ENCODE measurements at places on chromosomes 7 and 10.
A peak's percentile ranks its signal among the peaks of the same experiment; 100 is the strongest.

GRCh38 chr7:1053816-1054370, 9.5 kb downstream of the GPR146 start:
- DNase-seq: no peak

DNA sequence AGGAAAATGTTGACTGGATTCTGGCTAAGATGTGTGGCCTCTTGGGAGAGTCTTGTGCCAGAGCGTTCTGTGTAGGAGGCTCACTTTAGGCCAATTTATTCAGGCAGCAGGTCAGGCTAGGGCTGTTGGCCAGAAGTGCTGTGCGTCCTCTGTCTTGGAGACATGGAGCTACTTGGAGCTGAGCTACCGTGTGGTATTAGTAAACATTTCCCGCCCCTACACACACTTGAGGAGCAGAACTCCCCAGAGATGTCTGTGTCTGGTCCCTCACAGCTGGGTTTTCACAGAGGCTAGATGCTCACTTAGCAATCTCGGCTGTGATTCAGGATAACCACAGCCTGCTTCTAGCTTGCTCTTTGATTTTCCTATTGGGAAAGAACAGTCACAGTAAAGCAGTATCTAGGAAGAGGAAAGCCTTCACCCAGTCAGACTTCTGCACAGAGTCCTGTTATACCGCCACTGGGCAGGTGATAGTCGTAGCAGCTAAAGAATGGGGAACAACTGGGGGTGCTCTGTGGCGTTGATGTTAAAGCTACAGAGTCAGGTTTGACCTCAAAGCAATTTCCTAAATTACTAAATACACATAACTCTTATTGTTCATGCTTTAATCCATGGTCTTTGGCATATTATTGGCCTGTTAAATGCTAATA, 86.7 kb downstream of the MDFIC start:
- no peak for DNase-seq

- no peak for DNase-seq
Measured at GRCh38 chr7:106744563-106745091, 83.7 kb upstream of the CCDC71L start.

DNA sequence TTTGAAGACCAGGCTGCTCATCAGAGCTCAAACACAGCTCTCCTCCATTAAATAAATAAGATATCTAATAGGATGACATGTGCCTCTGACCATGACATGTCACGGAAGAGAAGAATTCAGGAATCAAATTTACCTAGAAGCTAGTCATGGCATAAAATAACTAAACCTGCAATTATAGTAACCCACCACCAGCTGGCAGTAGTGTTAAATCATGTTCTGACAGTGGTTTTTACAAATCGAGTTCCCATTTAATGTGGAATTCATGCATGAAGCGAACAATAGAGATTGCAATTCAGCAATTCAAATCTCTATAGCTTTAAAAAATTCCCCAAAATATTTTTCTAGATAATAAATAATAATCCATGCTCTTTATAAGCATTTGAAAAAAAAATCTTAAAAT, 74.6 kb upstream of the IKZF1 start:
- no peak for DNase-seq

DNA sequence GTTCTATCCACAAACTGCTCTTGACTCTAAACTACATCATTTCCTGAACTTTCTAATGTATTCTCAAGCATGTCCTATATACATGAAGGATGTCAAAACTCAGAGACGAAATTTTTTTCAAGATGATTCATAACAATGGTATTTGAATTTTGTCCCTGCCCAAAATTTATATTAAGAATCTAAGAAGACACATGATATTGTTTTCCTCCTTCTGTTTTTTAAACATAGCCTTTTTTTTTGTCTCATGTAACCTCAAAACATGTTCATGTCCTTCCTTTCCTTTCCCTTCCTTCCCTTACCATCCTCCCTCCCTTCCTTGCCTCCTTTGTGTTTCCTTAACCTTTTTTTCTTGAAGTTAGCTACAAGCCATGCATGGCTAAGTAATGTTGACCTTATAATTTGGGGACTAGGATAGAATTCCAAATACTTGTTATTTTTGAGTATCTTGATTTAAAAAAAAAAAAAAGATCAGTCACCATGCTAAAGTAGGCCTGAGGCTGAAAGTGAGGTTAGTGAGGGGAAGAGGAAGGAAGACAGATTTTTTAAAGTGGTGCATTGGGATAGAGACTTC, 163.0 kb downstream of the SUGCT start:
- DNase-seq: no peak

GRCh38 chr10:67926951-67927350, 42.5 kb downstream of the SIRT1 start:
- no peak for DNase-seq

- DNase-seq: peak; percentile 84
Measured at GRCh38 chr7:98281757-98282606, 496 bp downstream of the BRI3 start.

DNA sequence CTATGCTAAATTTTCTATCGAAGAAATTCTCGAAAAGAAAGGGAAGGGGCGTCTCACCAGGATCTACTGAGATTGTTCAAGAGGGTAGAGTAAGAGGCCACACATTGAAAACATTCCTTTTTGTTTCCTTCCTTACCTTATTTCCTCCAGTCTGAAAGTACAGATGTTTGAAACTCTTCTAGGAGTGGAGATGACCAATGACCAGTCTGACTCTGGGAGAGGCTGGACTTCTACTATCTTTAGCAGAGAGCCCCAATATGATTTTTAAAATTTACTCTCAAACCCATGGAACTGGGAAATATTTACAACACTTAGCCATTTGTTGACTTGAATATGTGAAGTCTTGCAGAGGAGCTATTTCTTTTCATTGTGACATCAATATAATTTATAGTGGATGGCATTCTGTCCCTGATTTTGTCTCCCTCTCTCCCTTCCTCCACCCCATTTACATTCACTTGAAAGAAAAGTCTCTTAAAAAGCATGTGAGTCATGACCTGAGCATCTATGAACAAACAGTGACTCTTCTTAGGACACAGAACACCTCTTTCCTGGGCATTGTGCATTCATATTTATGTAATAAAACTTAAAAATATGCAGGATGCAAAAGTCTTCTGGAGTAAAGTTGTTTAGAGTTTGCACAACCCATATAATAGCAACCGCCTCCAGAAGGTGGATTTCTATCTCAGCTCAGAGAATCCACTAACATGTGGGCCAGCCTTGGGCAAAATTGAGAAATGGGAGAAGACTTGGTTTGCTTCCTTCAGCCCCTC, 31.2 kb upstream of the BMPER start:
- no peak for DNase-seq

DNA sequence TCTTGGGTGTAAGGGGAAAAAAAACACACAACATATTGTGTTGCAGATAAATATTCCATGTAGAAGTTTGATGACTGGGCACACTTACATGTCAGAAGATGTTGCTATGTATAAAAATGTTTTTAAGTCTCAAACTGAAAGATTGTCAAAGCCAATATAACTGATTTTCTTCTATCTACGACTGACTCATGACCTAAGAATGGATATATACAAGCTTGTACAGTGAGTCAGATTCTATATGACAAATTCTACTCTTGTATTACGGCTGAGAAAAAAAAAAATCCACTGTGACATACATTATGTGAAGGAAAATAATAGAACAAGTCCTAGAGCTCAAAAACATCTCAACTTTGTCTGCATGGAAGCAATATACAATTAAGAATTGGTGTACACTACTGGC, 343.0 kb upstream of the PCDH15 start:
- no peak for DNase-seq

DNA sequence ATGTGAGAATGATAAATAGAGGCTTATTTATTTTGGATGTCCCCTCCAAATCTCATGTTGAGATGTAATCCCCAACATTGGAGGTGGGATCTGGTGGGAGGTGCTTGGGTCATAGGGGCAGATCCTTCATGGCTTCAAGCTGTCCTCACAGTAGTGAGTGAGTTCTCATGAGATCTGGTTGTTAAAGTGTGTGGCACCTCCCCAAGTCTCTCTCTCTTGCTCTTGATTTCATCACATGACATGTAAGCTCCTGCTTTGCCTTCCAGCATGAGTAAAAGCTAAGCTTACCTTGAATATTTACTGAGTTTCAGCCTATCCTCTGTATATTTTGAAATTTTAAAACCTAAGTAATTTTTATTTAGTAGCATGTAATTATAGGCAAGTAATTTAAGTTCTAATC, 444.9 kb downstream of the ARL4A start:
- no peak for DNase-seq

GRCh38 chr7:41481353-41481752, 221.5 kb downstream of the INHBA start:
- DNase-seq: no peak

GRCh38 chr10:13526948-13527863, 1.6 kb downstream of the BEND7 start:
- DNase-seq: no peak

DNA sequence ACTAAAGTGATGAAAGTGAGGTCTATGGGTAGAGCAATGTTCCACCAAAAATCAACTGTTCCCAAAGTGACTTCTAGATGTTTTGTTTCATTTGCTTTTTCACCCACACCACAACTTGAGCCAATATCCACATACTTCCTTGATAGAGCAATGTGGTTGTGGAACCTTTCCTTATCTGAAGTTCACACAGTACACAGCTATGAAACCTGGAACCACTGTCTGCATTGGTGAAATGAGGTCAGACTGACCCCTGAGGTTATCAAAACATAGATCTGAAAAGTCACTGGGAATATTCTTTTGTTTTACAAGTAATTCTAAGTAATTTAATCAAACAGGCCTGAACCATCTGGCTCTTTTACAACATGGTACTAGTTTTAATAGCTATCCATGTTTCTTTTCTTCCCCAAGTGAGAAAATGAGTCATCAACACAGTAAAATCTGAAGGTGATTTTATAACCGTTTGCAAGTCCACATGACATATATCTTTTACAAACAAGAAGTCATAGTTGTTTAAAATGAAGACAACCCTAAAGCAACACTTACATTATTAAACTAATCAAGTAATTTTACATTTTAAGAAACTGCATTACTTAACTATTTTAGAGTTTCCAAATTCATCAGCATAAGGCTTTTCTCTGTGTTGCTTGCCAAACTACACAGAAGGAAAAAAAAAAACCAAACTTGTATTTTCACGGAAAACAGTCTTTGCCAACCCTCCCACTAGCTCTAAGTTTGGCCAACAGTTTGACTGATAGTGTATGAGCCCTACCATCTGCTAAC, 80.3 kb downstream of the LRRC17 start:
- no peak for DNase-seq

DNA sequence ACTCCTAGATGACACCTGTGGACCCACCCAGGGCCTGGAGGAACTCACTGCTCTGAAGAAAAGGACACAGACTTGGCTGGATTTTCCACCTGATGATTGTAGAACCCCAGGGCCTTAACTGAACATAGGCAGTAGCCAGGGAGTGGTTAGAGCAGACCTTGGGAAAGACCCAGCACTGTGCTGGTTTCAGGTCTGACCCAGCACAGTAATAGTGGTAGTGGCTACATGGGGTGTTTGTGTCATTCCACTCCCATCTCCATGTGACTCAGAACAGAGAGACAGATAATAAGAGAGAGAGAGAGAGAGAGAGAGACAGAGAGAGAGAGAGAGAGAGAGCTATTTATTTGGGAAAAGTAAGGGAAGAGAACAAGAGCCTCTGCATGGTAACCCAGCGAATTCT, 239.1 kb upstream of the MEOX2 start:
- DNase-seq: no peak

DNA sequence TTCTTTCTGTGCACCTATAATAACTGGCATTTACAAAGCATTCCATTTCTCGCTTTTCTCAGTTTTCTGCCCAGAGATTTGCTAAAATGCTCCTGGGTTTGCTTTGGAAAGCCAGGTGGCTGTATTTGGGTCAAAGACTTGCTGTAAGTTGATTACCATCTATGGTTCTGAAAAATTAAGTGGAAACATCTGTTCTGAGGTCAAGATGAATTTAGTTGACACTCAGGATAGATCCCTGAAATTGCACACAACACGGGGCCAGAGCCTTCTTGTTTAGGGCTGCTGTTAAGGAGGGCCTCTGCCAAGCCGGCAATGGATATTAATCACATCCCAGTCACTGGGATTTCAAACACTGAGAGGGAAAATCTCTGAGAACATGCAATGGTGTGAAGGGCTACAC, 111.6 kb upstream of the GLI3 start:
- DNase-seq: no peak
